ENCODE measurements at places on chromosomes 5 and 9. TPM values are rescaled to one million over a fixed set of nuclear protein-coding genes. Genes with fewer than 3 reads are reported as not detected.

DNA sequence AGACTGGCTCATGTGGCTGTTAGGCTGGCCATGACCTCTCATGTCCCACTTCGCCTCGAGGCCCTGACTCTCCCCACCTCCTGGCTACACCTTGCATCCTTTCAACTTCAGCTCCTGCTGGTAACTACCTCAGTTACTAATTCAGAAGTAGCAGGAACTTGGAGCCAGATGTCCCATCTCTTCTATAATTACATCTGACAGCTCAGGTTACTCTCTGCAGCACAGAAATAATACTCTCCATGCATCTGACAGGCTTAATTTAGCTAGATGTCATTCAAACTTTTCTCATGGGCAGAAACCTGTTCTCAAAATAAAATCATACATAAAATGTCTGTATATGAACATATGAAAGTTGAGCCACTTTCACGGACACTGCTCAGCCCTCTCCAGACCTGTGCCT is 92.2 kb upstream of the IL33 start:
- DNase-seq: no peak

DNA sequence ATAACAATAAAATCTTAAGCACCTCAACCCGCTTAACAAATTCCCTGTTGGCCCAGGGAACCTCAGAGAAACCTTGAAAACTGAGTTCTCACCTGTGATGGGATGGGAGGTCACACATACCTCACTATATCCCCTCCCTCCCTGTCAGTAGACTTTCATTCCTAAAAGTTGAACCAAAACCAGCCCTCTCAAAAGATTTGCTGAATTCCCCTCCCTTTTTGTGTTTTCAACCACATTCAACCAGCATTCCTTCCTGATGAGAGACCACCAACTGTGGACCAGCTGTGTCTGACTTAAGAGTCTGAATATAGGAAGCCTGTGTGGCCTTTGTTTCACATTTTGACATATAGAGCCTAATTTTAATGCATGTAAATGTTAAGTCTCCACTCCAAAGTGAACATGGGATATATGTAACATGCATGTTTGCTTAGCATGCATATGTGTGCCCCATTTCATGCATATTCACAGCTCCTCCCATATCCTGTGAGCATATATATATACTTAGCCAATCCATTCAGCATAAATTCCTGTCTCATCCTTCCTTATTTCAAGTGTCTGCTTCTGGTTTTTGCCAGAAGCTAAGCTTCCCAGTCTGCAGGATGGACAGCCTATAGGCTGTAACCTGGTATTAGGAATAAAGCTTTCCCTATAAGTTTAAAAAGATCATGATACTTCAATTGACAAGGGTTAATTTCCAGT is 604.6 kb downstream of the PTPRD start:
- DNase-seq: no peak

GRCh38 chr5:178277866-178278265 is 45.3 kb upstream of the PHYKPL start:
- no peak for DNase-seq

DNA sequence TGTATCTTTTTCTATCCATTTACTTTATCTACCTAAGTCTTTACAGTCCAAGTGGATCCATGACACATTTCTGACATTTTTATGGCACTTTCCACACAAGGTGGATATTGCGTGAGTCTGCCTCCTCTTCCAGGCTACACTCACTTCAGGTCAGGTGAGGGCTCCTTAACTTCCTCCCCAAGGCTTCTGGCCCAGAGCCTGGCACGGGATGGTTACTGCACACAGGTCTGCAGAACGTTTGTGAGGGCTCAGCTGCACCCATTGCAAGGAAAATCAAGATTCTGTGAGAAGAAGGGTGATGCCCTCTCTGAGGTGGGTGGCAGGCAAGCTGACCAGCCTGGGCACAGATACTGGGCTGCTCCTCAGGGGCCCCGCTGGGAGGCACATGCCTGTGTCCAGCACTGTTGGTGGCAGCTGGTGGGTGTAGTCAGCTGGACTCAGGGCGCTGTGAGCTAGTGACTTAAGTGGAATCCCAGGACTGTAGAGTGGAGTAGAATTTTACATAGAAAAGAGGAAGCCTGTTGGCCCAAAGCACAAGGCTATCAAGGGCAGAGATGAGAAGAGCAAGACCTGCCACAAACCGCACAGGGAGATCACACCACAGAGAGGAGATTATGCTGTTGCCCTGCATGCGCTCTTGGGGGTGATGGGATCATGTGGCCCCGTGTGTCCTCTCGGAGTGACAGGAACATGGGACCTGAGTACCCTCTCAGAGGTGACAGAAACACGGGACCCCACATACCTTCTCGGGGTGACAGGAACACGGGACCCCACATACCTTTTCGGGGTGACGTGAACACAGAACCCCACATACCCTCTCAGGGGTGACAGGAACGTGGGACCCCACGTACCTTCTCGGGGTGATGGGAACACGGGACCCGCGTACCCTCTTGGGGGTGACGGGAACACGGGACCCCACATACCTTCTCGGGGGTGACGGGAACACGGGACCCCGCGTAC is 21.3 kb downstream of the AHRR start:
- DNase-seq: no peak

GRCh38 chr5:92644266-92644886 is 936.6 kb downstream of the NR2F1-AS1 start:
- DNase-seq: no peak

- DNase-seq: no peak
Measured at GRCh38 chr9:112572416-112572815, 85.8 kb downstream of the KIAA1958 start.

DNA sequence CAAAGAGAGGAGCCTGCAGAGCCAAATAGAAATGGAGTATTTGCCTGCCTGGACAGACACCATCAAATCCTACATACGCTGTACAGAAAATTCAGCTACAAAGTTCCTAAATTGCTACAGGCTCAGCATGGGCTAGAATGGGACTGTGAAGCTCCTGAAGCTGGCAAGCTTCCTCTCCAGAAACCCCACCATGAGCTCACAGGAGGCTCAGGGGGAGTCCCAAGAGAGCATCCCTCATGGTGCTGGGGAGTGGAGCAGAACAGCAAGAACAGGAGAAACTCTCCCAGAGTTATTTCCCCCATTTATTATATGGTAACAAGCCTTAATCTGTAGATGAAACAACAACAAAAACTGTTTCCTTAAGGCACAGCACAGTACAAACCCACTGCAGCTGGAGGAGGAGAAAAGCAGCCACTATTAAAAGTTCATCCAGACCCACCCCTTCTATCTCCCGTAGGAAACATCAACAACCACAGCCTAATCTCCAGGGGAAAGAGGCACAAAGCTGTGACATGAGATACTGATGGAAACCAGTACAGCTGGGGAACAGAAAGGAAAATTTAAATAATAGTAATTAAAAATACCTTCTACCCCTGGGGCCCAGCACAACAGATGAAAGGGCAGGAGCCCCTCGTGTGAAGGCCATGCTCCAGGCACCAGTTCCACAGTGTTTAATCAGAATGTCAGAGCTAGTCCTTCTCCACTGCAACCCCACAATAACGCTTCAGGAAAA is 548.5 kb downstream of the MTRR start:
- no peak for DNase-seq

DNA sequence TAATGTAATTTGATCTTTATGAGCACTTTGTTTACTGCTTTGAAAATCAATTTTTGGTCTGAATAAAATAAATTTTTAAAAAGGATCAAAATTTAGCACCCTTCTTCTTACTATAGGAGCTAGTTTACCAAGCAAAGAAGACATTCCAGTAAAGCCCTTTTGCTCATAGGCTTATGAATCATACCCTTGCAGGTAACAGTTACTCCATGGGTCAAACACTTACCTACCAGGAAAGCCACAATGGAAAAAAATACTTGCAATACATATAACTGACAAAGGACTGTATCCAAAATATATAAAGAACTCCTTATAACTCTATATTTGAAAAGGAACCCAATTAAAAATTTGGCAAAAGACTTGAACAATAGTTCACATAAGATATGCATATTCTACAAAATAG is 66.6 kb downstream of the SHOC1 start:
- DNase-seq: no peak

DNA sequence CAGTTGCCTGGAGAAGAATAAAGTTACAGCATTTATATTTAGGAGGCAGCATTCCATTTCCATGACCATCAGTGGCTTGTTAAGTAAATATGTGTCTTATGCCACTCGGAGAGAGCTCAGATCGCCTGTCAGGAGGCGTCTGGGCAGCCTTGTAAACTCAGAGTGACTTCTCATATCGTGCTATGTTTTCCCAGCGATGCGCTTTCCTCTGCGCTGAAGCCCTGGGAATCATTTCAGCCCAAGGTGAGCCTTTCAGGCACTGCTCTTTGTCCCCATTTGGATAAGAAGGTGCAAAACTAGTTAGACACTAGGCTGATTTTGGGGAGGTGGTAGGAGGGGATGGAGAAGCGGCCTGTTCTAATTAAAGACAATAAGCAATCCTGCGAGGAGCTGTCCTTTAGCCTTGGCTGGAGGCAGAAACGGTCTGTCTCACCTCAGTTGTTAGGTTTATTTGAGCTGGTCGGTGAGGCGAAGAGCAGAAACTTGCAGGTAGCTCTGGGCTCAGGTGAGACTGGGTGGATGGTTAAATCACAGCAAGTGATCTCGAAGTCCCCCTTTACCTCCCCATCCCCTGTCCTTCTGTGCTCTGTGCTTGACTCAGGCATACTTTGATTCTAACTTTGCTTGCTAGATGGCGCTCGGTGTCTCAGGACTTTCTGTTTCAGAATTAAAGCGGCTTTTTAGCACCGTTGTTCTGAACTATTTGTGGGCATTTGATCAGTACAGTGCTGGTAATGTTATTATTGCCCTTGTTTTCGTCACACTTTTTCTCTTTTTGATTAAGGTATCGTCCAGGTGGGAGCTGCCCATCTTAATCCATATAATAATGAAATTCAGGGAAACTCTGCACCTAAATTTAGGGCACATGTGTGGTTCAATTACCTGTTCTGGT is 24.6 kb downstream of the NR2F1 start:
- DNase-seq: no peak

- DNase-seq: no peak
Measured at GRCh38 chr5:135056316-135057030, 22.4 kb upstream of the PITX1 start.

- no peak for DNase-seq
Measured at GRCh38 chr5:143694357-143694756, 117.6 kb upstream of the HMHB1 start.

DNA sequence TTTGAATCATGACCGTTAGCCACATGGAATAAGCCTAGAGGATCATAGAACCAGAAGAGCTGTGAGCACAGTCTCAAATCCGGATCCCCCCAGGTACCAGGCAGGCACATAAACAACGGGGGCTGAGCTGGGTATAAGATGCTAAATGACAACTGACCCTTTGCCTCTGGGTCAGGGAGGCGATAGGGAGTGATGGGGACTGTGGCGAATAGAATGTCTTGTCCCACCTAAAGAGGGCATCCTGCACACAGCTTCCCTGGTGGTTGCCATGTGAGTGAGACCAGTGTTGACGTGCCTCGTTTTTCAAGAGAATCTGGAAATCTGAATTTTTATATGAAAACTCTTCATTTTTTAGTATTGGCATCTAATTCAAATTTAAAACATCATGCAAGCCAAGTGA is 33.6 kb downstream of the SLC6A7 start:
- no peak for DNase-seq

- no peak for DNase-seq
Measured at GRCh38 chr5:159330131-159330800, at the start of gene IL12B. TSS of gene IL12B (minus strand) at chr5:159330487. CDS start at chr5:159326782, 3,705 bp downstream.

DNA sequence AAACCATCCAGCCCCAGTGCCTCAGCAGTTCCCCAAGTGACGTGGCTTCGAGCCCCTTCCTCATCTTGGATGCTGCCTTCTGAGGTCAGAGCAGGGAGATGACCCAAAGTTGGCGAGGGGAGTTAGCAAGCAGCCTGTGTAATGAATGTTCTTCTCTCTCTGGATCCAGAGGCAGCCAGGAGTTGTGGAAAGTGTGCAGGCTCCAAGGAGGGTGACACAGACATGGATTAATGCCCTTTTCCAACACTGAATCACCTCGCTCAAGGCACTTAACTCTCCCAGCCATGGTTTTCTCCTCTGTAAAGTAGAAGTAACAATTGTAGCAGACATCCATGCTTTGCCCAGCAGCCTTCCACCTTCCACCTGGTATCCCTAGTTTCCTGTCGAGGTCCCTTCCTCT is 64.6 kb upstream of the HAND1 start:
- DNase-seq: no peak

GRCh38 chr5:15719784-15720183 is 219.8 kb downstream of the FBXL7 start:
- DNase-seq: no peak

DNA sequence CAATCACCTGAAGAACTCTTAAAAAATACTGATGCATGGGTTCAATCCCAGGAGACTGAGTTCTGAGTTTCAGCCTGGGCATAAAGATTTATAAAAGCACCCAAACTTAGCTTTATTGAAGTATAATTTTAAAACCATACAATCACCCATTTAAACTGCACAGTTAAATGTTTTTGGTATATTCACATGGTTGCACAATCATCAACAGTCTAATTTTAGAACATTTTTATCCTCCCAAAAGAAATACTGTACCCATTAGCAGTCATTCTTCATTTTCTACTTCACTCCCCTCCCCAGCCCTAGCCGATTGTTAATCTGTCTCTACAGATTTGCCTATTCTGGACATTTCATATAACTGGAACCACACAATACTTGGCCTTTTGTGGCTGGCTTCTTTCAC is 141.7 kb downstream of the ARSB start:
- DNase-seq: no peak

DNA sequence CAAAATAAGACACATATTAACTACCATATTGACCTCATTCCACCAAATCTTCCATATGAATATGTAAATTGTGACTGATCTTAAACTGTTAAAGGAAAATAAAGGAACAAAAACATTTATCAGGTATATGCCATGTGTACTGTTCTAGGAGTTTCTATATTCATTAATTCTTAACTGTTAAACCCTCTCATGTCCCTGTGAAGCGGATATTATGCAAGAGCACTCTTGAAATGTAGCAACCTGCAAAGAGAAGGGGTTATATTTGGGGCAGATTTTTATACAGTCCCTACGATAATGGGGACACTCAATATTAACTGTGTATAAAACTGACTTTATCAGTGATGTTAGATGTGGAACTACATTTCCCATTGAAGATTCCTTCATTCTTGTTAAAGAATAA is 184.9 kb upstream of the OR13F1 start:
- no peak for DNase-seq

GRCh38 chr9:75455444-75455921 is 367.2 kb downstream of the OSTF1 start:
- DNase-seq: no peak

TMEM215 gene
- not detected for total RNA-seq

NTNG2 gene
- total RNA-seq: 0.08 TPM

IL13 gene
- total RNA-seq: not detected

ENTPD2 gene
- total RNA-seq: 0.57 TPM

STKLD1 gene
- not detected for total RNA-seq

ANKRD31 gene
- total RNA-seq: 0.19 TPM

FOXI1 gene
- total RNA-seq: not detected

CATSPER3 gene
- 0.23 TPM for total RNA-seq

IL33 gene
- total RNA-seq: 6.5 TPM

PTGS1 gene
- total RNA-seq: 26.2 TPM

HCN1 gene
- total RNA-seq: 0.19 TPM
